ENCODE measurements at places on chromosomes 11 and 22.

DNA sequence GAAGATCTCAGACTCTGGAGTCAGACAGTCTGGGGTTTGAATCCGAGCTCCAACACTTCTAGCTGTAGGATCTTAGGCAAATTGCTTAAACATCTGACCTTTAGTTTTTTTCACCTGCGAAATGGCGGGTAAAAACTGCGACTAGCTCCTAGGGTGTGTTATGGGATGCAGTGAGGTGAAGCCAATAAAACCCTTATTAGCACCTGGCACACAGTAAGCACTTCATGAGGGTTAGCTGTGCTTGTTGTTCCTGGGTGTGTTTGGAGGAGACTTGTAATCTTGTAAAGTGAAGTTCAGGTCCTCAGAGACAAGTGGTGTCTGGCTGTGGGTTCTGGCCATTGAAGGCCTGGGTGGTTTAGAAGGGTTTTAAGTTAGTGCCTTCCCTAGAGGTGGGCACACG is 68.9 kb downstream of the ZBTB16 start:
- no peak for DNase-seq

DNA sequence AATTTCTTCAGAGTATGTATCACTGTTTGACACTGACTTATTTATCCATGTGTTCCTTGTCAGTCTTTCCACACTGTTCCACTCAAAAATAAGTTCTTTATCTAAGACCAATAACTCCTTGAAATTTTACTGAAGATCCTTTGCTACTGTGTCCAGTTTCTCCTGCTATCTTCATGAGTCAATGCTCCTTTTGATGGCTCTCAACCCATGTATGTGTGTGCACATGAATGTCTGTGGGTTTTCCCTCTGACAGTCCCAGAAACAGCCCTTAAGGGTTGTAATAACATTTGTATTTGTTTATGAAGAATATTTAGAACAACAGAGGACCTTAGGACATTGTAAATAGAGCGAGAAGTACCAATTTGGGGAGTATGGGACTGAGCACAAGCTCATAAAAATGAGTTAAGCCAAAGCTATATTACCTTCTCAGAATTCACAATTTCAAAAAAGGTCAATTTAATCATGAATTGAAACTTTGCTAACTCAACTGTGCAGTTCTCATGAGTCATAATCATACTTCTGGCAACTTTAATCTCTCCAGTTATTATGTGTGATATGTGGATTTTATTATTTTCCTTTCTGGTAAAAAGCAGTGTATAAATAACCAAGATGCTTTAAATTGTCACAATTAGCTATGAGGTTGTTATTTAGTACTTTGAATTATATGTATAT is 533.6 kb downstream of the CNTN5 start:
- no peak for DNase-seq

DNA sequence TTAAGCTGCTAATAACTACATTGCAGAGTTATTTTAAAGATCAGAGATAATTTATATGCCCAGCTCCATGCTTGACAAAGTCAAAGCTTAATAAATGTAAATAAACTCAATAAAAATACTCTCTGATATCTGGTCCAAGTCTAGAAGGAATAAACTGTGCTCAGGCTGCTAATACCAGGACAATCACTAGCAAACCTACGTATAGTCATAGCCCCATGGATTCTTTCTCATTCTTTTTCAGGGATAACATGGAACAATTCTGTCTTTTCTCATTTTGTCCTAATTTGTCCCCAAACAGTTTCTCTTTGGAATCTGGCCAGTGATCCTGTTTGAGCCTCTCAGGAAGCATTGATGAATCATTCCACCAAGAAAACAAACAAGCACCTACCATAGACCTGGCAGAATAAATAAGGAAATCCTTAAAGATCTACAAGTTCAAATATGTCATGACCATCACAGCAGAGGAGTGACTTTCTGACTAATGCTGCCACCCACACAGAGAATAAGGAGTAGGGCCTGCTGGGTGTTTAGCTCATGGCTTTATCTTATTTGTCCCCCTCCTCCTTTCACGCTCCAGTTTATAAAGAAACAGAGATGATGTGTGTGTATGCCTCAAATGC is 14.1 kb upstream of the B3GNT6 start:
- no peak for DNase-seq

DNA sequence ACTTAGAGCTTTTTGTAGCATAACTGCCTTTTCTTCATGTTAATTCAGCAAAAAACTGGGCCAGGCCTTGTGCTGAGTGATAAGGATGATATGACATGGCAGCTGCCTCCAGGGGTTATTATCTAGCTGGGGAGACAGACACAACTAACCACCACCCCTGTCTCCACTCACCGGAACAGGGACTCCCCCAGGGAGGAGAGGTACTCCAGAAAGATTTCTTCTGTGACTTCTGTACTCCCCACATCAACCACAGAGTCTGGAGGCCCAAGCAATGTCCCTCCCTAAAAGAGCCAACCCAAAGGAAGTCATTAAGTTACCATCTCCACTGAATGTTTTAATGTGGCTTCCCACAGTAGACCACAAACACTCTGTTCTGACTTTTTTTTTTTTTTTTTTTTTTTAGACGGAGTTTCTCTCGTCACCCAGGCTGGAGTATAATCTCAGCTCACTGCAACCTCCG is 14.3 kb upstream of the PMM1 start:
- DNase-seq, result peak; percentile 15

DNA sequence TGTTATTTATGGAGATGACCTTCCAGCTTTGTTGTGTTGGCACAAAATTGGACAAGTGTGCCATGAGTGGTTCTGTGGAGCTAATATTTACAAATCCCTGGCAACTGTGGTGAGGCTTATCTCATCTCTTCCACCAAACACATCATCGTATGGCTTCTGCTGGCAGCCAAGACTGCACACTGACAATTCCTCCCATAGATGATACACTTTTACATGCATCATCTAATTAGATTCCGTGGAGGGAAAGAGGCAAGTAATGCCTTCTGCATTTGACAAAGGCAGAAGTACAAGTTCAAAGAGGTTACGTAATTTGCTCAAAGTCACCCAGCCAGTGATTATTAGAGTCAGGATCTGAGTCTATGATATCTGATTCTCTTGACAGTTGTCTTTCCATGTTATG is 62.7 kb upstream of the KIRREL3 start:
- no peak for DNase-seq

- no peak for DNase-seq
Measured at GRCh38 chr11:12786450-12786849, 112.2 kb downstream of the TEAD1 start.

DNA sequence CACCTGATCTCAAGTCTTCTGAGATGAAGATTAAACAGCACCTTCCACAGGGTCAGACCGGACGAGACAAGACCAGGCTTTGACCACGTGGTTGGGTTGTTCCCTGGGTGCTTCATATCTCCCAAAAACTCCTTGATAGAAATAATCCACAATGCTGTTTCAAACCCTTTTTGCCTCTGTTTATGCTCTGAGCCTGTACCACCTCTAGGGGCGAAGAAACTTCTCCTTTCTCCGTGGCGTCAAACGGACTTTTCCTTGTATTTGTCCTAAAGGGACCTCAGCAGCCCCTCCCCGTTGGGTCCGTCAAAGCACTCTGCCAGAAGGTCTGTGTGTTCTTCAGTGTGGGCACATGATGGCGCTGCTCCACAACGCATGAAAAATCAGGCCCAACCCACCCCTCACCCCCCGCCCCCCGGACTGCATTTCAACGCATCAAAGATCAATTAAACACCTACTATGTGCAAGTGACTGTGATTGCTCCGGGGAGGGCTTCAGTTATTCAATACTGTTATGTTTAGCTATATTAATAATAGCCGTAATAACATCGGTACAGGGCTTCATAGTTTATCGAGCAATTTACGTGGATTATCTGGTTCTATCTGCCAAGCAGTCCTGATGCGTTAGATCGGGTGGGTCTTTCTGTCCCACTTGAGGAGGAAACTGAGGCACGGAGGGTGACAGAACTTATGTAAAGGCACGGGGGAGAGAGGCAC is 17.3 kb upstream of the EIF3D start:
- DNase-seq, result no peak

- DNase-seq, result no peak
Measured at GRCh38 chr22:17213976-17214375, 5.3 kb downstream of the ADA2 start.

DNA sequence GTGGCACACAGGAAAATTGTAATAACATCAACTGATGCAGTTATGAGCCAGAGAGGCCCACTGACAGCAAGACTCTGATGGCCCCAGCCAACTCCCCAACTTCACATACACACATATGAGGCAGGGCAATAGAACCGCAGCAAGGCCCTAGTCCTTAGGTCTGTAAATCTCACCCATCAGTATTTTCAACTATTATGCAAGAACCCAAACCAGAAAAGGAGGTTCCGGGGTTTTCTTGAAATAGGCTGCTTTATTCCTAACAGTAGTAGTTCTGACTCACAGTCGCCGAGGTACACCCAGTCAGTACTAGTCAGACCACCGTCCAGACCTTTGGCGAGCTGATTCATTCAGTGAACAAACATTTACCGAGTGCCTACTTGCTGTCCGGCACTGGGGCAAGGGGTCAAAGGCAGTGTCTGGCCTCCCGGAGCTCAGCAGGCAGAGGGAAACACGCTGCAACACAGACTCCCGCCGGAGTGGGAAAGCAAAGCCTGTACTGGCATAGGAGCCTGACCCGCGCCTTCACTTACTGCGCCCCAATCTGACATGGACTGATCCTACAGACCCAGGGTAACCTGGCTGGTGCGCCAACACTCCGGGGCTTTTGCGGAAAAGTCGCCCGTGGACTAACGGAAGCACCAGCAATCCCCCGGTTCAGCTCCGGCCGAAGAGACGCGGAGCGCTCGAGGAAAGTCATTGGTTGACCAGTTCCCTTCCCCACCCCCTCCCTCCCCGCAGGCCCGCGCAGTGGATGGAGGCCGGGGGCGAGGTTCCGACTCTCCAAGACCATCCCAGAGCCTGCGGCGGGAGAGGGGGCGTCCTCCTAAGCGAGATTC is 1.3 kb downstream of the PLEKHA7 start:
- no peak for DNase-seq

DNA sequence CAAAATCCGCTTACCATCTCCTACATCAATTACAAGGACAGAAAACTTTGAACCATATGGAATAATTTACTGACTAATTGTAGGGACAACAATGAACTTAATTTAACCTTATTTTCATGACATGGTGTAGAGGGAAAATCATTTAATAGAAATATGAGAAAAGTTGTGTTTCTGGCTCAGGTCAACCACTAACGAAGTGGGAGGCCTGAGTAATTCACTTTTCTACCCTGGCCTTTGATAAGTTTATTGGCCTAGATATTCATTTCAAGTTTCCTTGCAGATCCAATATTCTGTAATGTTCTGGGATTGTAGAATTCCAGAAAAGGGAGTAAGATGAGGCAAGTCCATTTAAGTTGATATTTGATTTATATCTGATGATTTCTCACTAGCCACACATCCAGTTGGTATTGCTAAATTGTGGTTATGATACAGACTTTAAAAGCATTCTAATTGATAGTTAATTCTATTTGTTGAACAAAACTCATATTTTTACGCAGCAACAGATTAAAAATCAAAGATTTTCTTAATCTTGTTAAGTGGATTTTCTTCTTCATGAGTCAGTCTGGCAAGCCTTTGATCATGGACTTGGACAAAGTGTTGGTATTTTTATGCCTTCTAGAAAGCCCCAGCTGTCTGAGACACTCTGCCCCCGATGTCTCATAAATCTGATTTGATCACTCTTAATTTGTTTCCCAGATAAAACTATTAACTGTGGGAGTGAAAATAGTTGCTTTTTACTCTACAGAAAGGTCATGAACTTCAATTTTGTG is 336.5 kb downstream of the TMEM135 start:
- DNase-seq, result no peak

GRCh38 chr11:68039526-68040086 is 781 bp downstream of the TCIRG1 start:
- no peak for DNase-seq

GRCh38 chr22:41380993-41381328 is 781 bp upstream of the TEF start:
- no peak for DNase-seq

DNA sequence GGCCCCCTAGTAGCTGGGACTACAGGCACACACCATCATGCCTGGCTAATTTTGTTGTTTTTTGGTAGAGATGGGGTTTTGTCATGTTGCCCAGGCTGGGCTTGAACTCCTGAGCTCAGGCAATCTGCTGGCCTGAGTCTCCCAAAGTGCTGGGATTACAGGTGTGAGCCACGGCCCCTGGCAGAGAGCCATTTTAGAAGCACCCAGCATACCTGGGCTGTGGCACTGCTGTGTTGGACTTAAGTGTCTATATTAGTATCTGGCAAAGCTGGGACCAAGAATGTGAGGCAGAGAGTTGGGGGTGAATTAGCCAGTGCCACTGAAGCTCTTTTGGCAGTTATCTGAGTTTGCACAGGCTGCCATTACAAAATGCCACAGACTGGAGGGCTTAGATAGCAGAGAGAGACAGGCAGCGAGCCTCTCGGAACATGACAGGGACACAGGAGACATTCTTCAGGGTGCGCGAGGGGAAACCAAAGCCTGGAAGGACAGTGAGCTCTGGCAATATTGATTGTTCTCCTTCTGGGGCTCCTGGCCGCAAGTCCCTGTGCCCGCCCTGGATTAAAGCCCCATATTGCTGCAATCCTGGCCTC is 87.7 kb upstream of the ALX4 start:
- no peak for DNase-seq

DNA sequence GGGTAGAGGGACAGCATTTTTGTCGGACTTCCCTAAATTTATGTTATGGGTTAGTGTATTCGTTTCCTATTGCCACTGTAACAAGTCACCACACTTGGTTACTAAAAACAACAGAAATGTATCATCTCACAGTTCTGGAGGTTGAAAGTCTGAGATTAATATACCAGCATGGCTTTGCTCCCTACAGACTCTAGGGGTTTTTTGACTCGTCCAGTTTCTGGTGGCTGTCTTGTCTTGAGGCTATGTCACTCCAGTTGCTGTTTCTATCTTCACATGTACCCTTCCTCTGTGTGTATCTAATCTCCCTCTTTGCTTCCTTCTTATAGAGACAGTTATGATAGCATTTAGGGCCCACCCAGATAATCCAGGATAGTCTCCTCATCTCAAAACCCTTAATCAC is 9.1 kb upstream of the CCDC179 start:
- DNase-seq, result no peak

- no peak for DNase-seq
Measured at GRCh38 chr11:78753297-78753696, 178.6 kb upstream of the NARS2 start.

- no peak for DNase-seq
Measured at GRCh38 chr11:746289-747157, 741 bp upstream of the TALDO1 start.
